NCI-H1417 (cell line): ENCODE measurements at places on chromosomes 7 and 10.

DNA sequence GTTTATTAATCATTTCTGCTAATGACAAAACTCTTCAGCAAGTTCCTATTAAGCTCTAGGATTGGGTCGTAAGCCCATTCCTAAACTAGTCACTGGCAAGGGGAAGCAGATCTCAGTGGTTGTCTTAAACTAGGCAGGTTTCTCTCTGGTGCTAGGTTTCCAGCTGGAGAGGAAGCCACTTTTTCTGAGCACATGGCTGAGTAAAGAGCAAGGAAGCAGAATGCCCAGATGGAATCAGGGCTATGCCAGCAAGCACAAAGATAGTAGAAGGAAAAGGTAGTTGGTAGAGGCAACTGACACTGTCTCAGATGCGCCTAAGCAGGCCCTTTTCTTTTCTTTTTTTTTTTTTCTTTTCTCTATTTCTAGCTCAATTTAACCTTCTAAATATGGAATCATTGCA is 224.9 kb downstream of the EXOC4 start:
- DNase-seq = no peak

GRCh38 chr7:28618383-28618782 is 206.1 kb downstream of the CREB5 start:
- no peak for DNase-seq

- no peak for DNase-seq
Observed at GRCh38 chr10:103680869-103681236, 174.5 kb downstream of the SH3PXD2A start.

DNA sequence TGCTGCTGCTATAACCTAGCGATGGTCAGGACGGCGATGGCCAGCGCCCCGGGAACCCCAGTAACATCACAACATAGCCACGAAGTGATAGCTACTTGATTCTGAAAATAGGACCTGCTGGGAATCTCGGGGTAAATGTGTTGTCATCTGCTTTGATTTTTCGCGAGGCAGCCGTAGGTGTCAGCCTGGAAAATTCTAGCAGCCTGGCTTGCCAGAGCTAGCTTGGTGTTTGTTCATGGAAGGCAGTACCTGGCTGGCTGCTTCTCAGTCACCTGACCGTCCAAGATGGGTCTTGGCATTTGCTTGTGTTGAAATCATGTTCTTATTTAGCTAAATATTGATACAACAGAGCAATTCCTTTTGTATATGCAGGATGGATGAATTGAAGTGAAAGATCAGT is 82.4 kb upstream of the BTBD16 start:
- DNase-seq = no peak

DNA sequence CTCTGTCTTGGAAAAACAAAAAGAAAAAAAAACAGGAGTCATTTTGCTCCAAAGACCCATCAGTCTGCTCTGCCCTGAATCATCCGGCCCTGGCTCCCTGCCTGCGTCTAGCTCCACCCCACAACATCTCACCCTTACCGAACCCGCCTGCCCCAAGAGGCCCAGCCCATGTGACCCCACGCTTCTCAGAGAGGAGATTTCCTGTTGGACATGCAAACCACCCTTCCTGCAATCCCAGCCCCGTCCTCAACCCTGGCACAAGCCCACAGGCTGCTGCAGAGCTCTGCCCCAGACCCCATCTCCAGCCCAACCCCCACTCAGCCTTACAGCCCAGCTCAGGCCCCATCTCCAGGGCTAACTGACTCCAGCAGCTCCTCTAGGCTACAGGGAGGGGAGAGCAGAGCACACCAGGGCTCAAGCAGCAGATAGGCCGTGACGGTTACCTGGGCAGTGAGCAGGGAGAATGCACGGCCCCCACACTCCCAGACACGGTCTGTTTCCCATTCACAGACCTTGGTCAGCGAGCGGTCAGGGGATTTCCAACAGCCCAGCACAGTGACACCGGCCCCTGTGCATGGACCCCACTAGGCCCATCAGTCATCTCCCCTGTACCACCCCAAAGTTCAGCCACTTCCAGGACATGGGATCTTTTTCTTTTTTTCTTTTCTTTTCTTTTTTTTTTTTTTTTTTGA is 69.9 kb upstream of the GTF2I start:
- DNase-seq = no peak

DNA sequence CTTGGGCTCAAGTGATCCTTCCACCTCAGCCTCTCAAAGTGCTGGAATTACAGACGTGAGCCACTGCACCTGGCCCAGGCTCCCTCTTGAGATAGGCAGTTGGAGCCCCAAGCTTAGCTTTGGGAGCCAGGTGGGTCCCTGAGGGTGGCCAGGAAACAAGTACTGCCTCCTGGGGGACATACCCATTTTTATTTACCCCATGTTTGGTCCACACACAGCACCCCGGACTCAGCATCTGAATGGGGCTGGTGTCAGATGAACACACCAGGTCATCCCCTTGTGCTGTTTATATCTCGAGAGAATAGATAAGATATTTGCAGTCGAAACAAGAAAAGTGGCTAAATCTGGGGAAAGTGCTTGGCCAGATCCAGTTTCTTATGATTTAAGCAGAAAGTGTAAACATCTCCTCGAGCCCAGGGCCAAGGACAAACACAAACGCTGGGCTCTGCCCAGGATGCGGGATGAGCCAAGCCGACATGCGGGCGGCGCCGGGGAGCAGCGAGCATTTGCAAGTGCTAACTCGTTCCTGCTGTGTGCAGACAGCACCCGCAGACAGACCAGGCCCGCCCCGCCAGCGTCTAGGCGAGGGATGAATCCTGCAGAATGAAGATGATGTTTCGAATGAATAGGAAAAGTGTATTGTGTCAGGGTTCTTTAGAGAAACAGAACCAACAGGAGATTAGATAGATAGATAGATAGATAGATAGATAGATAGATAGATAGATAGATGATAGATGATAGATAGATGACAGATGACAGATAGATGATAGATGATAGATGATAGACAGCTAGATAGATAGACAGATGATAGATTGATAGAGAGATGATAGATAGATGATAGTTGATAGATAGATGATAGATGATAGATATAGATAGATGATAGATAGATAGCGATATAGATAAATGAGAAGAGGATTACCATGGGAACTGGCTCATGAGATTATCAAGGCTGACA is 44.4 kb upstream of the OCM2 start:
- DNase-seq = no peak

DNA sequence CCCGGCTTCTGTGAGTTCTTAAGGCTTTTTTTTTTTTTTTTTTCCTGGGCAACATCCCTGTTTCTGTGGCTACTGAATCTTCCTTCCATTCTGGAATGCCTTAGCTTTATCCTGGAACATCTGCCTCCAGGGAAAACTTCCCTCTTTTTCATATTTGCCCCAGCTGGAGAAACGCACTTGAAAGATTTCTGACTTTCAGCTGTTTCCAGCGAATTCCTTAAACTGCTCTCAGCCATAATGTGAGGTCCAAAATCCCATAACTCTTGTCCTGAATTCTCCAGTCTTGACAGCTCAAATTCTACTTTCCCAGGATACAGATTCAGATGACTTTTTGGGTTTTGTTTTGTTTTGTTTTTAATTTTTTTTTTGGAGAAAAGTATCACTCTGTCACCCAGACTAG is 263.6 kb upstream of the AUTS2 start:
- no peak for DNase-seq

DNA sequence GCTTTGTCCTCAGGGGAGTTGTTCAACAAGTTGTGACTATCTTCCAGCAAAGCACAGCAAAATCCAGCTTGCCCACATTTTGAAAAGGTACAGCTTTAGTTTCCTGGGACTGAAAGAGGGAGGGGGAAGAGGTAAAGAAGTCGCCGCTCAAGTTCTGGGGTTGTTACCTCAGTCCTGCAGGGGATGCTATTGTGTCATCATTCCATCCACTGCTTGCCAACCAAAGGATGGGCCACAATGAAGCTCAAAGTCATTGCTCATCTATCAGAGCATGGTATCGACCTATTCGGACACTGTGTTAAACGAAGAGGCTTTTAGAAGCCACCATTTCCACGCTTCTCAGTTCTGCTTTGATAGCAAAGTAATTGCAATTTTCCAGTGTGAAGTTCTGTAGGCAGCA is 34.3 kb downstream of the NPY start:
- DNase-seq = peak; percentile 5

DNA sequence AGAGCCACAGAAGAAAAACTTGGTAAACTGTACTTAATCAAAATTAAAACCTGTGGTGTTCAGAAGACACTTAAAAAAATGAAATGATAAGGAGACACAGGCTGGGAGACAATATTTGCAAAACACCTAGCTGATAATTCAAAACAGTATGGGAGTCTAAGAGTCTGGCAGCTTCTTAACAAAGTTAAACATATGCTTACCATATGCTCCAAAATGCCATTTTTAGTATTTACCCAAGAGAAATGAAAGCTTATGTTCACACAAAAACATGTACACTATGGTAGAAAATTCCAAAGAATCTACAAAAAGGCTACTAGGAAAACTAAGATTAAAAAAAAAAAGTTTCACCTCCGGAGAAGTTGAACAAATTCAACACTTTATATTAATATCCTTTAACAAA is 48.6 kb downstream of the ITGB1 start:
- no peak for DNase-seq

- no peak for DNase-seq
Observed at GRCh38 chr10:45819552-45819951, 27.7 kb downstream of the AGAP4 start.

DNA sequence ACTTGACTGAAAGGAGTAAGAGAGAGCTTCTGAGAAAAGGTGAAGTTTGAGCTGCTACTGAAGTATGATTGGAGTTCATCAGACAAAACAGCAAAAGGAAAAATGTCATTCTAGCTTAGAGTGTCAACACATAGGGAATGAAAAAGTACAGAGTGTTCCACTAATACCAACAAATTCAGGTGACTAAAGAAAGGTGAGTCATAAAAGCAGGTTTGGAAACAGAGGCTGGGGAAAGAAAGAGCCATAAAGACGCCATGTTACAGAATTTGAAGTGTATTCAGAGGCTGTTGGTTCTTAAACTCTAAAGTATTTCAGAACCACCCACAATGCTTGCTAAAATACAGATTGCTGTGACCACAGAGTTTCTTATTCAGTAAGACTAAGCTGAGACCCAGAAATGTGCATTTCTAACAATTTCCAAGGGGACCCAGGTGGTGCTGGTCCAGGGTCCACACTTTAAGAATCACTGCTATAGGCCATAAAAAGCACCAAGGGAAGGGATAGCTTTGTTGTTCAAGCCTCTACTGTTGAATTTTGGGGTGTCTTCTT is 143.1 kb downstream of the ELAPOR2 start:
- no peak for DNase-seq

DNA sequence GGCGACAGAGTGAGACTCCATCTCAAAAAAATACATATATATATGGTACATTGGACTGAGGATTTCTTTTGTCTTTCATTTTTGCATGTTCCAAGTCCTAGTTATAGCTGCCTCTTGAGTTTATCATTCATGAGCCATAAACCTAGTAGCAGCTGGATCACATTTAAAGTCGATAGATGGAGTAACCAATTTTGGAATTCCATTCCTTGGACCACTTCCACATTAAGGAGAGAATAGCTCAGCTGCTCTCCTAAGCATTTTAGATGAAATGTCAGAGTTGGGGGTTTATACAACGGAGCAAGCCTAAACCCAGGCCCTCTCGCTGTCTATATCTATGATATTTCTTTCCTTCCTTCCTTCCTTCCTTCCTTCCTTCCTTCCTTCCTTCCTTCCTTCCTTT is 141.2 kb downstream of the LYZL1 start:
- DNase-seq = no peak

GRCh38 chr10:77943121-77943901 is 16.8 kb upstream of the DLG5 start:
- DNase-seq = no peak

DNA sequence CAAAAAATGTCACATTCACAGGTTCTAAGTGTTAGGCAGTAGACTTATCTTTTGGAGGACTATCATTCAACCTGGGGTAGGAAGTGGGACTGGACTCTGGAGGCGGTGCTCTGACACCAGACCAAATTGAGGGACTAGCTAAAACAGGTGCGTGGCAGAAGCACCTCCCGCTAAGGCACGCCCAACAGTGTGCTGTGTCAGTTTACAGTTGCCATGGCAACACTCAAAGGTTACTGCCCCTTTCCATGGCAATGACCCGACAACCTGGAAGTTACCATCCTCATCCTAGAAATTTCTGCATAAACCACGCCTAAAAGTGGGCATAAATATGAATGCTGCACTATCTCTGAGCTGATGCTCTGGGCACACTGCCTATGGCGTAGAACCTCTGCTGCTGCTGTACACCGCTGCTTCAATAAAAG is 14.0 kb upstream of the BLNK start:
- no peak for DNase-seq

- no peak for DNase-seq
Observed at GRCh38 chr7:121302214-121302745, 26.5 kb upstream of the WNT16 start.

- no peak for DNase-seq
Observed at GRCh38 chr7:4612939-4613841, 68.9 kb upstream of the FOXK1 start.

DNA sequence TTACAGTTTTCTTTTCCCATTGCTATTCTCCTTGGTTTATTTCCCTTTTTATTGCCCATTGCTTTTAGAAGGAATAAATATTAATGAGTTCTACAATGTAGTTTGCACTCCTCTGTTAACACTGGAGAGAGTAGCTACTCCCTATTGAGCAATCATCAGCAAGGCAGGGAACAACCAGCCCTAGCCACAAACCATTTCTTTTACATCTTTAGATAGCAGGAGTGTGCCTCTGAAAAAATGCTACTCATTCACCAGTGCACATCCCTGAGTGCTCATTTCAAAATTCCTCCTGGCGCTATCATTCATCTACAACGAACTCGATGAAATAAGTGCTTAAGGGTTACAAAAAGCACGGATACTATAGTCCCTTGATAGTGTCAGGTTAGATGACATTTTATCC is 252.9 kb downstream of the THSD7A start:
- DNase-seq = no peak

- no peak for DNase-seq
Observed at GRCh38 chr10:99834410-99834809, 52.0 kb downstream of the ABCC2 start.

DNA sequence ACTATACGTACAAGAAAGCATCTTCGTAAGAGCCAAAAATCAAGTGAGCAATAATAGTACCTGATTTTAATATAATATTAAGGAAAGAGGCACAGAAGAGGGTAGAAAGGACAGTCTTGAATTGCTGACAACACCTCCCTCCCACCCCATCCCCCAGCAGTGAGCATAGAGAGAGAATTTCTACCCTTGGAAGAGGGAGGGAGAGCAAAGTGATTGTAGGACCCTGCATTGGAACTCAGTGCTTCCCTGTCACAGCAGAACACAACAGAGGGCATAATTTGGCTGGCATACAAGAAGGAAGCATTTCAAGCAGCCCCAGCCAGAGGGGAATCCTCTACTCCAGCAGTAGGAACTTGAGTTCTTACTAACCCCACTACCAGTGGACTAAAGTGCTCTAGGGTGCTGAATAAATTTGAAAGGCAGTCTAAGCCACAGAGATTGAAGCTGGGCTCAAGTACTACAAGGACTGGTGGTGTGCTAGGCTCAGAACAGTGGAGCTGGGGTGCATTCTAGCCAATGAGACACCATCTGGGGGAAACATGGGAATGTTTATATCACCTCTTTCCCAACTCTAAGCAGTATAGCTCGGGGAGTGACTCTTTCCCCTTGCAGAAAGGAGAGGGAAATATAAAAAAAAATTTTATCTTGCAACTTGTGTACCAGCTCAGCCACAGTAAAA is 44.2 kb downstream of the PCLO start:
- DNase-seq = no peak
